ENCODE measurements at places on chromosomes 5 and 9. TPM values are rescaled to one million over a fixed set of nuclear protein-coding genes. Genes with fewer than 3 reads are reported as not detected.

Gene PCDHGB4
- 0.64 TPM for polyA plus RNA-seq

Gene CDX1
- 0.26 TPM for polyA plus RNA-seq

GRCh38 chr9:18472435-18472834 lies 1.5 kb upstream of the ADAMTSL1 start:
- no peak for DNase-seq

DNA sequence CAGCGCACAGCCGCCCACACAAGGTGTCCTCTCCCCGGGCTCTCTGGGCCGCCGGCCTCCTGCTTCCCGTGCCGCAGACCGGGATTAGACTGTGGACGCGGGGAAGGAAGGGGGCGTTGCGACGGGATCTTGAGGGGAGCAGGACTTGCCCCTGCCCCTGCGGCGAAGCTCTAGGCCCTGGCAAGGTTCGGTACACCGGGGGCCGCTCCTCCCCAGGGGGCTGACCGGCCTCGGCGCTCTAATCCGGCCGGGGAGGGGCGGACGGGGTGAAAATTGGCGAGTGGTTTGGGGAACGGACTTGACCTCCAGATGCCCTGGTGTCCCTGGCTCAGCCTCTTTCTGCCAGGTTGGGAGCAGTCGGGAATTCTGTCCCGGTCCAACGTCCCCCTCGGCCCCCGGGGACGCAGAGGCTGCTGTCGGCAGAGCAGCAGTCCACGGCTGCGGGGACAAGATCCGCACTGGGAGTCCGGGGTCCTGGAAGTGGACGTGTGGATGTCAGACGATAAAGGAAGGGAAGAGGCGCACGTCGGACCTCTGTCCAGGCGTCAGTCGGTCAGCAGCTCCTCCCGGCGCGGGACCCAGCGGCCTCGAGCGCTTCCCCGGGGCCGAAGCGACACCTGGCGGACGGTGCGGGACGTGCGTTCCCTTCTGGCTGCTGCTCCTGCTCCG lies 1.9 kb upstream of the CNTFR start:
- peak; percentile 95 for DNase-seq

GRCh38 chr5:66933066-66933465 lies 263.5 kb downstream of the CD180 start:
- no peak for DNase-seq

- DNase-seq = no peak
These were observed 109.3 kb upstream of the ICE1 start for GRCh38 chr5:5313101-5313635.

- DNase-seq = no peak
These were observed 5.8 kb downstream of the ANXA6 start for GRCh38 chr5:151151793-151152192.

- no peak for DNase-seq
These were observed 194.8 kb upstream of the IRX2 start for GRCh38 chr5:2946315-2946714.

DNA sequence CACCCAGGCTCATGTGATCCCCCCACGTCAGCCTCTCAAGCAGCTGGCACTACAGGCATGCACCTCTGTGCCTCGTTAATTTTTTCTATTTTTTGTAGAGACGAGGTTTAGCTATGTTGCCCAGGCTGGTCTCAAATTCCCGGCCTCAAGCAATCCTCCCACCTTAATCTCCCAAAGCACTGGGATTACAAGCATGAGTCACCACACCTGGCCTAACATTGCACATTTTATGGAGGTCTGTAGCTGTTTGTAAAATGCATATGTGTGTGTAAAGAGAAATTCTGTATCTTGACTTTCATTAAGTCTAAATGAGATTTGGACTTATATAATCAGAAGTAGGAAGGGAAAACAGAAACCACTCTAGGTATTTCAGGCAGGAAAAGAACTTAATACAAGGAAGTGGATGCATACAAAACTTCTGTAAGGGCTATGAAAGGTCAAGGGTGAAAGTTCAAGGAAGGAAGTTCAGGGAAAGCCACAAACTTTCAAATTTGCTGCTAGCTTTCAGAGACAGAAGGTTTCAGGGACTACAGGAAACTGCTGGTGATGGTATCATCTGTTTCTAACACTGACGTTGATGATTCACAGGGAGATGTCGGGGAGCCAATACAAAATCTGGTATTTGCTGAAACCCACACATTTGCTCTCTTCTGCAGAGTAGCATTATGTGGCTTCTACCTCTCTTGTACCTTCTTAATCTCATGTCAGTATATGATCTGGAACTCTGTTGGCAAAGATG lies 209.4 kb downstream of the PIK3R1 start:
- DNase-seq = no peak

GRCh38 chr9:91419222-91420191 lies 4.1 kb downstream of the NFIL3 start:
- peak; percentile 16 for DNase-seq

DNA sequence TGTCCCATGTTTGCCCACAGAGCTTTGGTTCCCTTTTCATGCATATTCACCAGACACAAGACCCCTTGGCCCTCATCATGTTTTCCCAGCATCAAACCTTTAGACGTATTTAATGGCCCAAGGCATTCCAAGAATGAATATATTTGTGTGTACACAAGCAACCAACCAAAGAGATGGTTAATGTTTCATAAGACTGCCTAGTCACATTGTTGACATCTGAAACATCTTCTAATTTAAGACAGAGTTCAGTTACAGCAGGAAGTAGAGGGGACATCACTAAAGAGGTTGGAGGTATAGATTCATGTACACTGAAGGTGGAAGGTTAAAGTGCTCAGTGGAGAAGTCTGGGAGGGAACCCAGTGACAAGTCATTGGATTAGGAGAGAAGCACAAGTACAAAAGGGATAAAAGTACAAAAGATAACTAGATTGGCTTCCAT lies 49.1 kb downstream of the SUSD1 start:
- DNase-seq = no peak

- DNase-seq = no peak
These were observed 105.9 kb downstream of the GADD45G start for GRCh38 chr9:89710697-89711096.

Data from SK-N-SH (cell line).